Islet precursor cell (in vitro differentiated cells): ENCODE measurements at places on chromosomes 7 and 10.
A peak's percentile ranks its signal among the peaks of the same experiment; 100 is the strongest.

DNA sequence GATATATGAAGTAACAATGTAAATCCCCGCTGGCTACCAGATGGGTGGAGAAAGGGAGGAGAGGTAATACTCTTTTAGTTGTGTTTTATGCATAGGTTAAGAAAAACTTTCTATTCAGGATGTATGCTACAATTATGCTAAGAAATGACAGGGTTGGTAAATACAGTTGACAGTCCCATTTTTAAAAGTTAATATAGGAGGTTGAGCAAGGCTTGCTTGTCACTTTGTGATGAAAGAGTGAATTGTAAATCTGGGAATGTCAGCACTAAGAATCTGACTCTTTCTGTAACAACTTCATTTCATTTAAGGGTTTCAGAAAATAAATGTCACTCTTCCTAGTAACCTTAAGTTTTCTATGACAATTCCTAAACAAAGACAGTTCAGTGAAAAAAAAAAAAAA lies 59.8 kb downstream of the PTPRZ1 start:
- no peak for DNase-seq

DNA sequence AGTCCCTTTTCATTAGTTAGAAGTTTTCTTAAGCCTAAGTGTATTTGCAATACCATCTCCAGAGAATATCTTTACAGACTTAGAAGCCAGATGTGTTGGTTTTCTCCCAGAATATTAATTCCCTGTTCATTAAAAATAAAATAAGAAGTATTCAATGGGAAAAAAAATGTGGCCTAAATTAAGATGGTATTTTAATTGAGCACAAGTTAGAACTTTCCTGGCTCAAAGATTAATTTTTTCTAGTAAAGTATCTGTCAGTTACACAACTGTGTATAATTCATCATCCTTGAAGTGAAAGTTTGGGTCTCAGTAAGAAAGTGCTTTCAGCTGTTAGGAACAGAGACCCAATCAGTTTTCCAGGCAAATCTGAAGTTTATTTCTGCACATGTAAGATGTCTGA lies 1179.5 kb upstream of the C7orf33 start:
- no peak for DNase-seq

- DNase-seq = no peak
These were observed 5.6 kb downstream of the HTRA1 start for GRCh38 chr10:122466951-122467381.

GRCh38 chr10:86062647-86063145 lies 303.9 kb downstream of the GRID1 start:
- DNase-seq = no peak

DNA sequence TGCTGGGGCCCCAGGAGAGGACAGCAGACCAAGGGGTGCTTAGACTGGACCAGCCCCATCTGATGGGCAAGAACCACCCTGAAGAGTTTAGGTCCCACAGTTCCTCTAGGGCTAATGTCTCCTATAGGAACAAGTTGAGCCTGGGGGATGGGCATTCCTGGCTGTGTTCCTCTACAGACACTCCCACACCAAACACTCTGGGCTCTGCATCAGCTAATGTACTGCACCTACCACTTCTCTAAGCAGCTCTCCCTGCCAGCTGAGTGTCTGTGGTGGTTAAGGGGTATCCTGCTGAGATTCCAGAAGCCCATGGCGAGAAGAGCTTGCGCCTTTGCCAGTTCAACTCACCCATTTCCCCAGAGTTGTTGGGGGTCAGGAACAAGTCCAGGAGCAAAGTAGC lies 284.1 kb upstream of the CSTF2T start:
- DNase-seq = peak; percentile 47

DNA sequence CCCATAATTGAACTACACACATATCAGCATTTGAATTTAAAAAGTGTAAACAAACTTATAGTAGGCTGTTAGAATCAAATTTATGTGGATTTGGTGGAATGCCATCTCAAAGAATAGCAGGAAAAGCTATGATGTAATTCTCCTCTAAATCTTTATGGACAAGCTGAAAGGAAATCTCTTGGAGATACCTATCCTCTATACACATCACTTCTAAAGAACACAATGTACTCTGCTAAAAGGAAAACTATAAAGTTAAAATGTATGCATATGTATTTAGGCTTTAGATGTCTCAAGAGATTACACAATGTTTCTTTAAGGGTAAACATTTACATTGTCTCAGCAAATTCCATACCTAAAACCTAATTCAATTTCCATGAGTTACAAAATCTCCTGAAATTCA lies 323.3 kb downstream of the CRPPA start:
- DNase-seq = no peak

GRCh38 chr7:39950473-39951225 lies 593 bp downstream of the CDK13 start:
- DNase-seq = no peak

GRCh38 chr10:79072994-79073645 lies 4.4 kb downstream of the ZMIZ1 start:
- no peak for DNase-seq

DNA sequence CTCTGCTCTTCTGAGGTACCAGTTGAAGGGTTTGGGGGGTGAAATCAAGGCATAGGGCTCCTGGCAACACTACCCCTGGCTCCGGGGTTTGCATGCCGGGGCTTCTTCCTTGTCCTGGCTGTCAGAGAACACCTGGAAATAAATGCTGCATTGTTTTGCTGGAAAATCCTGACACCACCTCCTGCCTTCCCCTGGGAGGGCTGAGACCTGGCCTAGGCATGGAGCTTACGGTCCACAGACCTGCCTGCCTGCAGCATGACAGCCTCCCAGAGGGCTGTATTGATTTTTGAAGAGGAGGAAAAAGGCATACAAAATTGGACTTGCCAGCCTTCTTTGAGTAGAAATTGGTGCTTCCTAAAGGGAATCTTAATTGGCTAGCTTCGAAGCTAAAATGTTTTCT lies 227.1 kb downstream of the MGMT start:
- no peak for DNase-seq

GRCh38 chr7:28490831-28491230 lies 78.5 kb downstream of the CREB5 start:
- DNase-seq = no peak

- no peak for DNase-seq
These were observed 149.7 kb downstream of the FRMD4A start for GRCh38 chr10:14180911-14181566.
